Ascending aorta (tissue), 2 donors: ENCODE measurements at places on chromosomes 7 and 10. TPM values are rescaled to one million over a fixed set of nuclear protein-coding genes. Genes with fewer than 3 reads are reported as not detected.

OR13A1 gene
- total RNA-seq: not detected

KCND2 gene
- 0.21 TPM for total RNA-seq

SPRN gene
- total RNA-seq: not detected

RSPH10B2 gene
- not detected for total RNA-seq

P4HA1 gene
- total RNA-seq: 6.9 TPM
